ENCODE measurements at places on chromosomes 16 and 17.

DNA sequence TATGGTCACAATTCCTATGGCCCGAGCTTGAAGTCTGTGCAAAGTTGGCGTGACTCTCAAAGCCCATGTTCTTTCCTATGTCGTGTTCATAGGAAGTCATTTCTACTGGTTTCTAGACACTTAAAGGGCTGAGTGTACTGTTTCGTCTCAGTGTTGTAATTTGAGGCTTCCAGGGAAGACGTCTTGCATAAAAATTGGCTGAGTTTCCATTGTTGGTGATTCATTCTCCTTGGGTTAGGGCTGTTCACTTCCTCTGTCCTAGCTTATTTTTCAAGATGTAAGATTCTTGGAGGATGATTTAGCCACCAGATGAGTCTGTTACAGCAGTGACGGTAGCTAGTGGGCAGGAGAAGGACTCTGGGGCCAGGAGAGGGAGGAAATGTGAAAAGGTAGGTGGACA is 43.1 kb downstream of the PIK3R5 start:
- DNase-seq = no peak

GRCh38 chr17:38673707-38674013 is 1.1 kb downstream of the EPOP start:
- DNase-seq = no peak

DNA sequence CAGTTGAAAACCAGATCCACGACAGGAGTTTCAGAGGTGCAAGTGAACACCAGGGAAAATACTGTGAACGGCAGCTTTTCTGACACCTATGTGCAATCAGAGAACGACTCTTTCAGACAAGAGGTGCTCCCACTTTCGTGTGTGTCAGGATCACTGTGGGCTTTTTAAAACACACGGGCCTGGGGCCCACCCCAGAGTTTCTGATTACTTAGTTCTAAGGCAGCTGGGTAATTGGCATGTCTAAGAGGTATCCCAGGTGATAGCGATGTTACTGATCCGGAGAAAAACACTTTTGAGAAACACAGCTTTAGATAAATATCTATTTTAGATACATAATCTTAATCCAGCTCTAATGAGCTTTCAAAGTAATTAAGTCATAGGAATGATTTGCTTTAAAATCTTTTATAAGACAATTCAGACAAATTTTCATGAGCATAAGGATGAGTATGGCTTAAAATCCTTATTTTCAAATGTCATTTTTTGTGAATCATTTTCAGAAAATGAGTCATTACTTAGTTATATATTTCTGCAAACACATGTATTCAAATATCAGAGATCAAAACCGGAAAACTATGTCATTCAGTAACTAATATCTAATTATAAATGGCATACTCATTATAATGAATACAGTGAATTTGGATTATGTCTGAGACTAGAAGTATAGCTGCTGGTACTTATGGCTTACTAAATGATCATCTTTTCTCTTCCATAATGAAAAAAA is 217.9 kb upstream of the PSMD7 start:
- DNase-seq = no peak

GRCh38 chr16:28089992-28090365 is 26.5 kb upstream of the GSG1L start:
- no peak for DNase-seq

DNA sequence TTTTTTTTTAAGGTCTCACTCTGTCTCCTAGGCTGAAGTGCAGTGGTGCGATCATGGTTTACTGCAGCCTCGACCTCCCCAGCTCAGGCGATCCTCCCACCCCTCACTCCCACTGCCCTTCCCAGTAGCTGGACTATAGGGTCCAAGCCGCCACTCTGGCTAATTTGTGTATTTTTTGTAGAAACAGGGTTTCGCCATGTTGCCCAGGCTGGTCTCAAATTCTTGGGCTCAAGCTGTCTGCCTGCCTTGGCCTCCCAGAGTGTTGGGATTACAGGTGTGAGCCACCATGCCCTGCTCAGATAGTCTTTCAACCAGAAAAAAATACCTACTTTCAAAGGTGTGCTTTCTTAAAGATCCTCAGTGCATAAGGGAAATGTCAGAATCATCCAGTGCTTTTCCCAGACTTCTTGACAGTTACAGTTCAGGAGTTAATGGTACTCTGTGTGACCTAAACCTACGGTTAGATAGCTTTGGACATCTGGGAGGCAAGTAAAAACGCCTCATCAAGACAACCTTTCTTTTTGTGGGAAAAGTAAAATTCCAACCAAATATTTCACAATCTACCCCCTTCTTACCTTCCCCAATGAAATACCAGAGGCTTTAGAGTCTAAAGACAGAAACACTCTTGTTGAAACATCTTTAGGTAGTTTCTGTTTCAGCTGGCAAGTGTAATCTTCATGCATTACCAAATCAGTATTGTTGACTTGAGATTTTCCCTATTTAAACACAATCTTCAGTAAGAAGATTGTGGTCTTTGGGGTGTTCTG is 6.8 kb downstream of the RSPRY1 start:
- no peak for DNase-seq

- DNase-seq = no peak
Measured at GRCh38 chr17:81966343-81967243, 5.6 kb upstream of the NOTUM start.

DNA sequence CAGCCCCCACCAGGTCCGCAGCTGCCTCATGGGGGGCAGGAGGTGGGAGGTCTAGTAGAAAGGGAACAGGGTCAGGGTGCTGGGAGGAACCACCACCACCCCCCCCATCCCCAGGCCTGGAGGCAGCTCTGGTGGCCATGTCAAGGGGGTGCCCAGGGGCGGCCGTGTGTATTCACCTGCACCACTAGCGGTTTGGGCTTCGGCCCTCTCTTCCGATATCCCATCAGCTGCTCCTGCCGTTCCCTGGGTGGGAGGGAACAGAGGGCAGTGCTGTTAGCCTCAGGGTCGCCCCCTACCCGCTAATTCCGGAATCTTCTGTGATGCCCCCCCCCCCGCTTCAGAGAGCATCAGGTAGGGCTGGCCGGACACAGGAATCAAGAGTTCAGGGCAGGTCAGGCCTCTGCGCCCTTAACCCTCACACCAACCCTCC is 3.8 kb downstream of the CBX4 start:
- DNase-seq = no peak

GRCh38 chr17:44749076-44749979 is 9.5 kb upstream of the ADAM11 start:
- no peak for DNase-seq

- no peak for DNase-seq
Measured at GRCh38 chr17:70288540-70289290, 119.4 kb downstream of the KCNJ2 start.

- no peak for DNase-seq
Measured at GRCh38 chr17:49932138-49932723, 36.8 kb upstream of the DLX4 start.

DNA sequence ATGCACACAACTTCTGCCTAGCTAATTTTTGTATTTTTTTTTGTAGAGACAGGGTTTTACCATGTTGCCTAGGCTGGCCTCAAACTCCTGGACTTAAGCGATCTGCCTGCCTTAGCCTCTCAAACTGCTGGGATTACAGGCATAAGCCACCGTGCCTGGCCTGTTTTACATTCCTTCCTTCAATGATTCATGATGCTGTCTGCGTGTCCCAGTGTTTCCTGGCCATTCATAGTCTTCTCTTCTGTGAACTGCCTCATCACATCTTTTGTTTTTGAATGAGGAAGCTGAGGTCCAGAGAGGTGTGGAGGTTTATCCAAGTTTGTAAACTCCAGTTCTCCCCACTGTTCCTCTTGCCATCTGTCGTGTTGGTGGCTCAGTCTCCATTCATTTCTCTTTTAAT is 64.5 kb upstream of the MED9 start:
- DNase-seq = no peak

DNA sequence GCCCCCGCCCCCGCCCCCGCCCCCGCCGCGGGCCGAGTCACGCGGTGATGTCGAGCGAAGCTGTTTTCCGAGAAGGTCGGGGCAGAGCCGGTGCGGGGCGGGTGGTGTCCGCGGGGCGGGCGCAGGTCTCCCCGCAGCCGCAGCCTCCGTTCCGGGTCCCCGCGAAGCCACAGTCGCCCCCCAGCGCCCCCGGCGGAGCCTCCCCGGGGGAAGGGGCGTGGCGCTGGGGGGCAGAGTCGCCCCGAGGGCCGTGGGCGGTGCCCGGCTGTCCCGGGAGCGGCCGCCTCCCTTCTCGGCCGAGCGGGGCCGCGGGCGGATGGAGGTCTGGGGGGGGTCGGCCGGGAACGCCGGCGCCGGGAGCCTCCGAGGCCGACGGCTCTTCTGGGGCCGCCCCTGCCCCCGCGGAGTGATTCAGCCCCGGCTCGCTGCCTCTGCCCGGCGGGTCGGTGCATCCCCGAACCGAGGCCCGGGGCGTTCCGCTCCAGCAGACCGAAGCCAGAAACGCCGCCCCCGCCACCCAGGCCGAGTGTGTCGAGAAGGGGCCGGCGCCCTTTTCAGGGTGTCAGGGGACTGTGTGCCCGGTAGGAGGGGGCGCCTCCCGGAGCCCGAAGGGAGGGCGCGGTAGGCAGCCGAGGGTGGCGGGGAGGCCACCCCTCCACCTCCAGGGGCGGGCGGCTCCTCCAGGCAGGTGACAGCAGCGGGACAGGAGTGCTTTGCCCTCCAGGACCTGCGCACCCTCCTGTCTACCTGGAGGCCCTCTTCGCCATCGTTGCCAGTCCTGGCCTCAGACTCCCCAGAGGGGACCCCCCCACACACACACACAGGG is 1.7 kb downstream of the METRNL start:
- no peak for DNase-seq

DNA sequence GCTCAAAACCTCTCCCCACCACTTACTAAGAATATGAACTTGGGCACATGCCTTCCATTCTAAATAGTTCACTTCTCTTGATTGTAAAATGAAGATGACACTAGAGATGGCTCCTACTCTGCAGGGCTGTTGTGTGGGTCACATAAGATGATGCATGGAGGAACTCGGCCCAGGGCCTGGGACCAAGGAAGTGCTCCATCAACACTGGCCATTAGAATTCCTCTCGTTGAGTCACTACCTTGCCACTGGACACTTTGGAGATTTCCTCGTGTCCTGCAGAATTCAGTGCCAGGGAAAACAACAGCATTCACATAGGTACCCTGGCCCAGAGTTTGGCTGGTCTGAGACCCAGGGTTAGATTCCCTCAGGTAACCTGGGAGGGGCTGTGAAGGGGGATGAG is 18.6 kb downstream of the HNF1B start:
- DNase-seq = no peak

GRCh38 chr16:20002936-20003335 is 70.8 kb downstream of the GPR139 start:
- DNase-seq = no peak

DNA sequence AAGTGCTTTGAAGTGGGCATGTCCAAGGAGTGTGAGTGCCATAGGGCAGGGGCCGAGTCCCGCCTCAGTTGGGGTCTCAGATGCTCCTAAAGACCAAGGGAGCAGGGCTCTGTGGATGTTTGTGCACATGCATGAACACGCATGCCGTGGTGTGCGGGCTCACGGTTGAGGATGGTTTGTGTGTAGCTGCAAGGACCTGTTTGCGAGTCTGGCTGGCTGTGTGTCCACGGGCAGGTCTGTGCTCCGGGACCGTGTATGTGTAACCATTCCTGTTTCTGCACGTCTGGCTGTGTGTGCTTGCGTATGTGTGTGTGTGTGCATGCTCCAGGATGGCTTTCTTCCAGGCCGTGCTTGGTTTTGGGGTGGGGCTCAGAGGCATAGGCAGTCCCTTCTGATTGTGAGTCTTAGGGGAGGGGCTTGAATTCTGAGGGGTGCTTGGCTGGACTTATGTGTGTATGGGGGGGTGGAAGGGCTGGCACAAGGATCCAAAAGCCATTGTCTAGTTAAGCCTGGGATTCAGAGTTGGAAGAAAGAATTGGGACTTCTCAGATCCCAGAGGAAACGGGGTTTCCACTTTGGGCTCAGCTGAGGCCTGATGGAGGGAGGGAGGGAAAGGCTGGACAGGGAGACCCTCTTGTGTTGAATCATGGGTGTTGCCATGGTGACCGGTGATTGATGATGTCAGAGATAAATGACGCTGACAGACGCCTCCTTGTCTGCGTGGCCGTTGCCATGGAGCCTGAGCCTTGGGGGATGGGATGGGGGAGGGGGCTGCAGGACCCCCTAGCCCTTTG is 14.4 kb downstream of the GJD3 start:
- no peak for DNase-seq

GRCh38 chr17:69723741-69724140 is 309.2 kb downstream of the MAP2K6 start:
- no peak for DNase-seq

GRCh38 chr16:4093495-4094126 is 22.6 kb downstream of the ADCY9 start:
- no peak for DNase-seq

GRCh38 chr16:81838794-81839193 is 59.7 kb downstream of the PLCG2 start:
- DNase-seq = no peak

- no peak for DNase-seq
Measured at GRCh38 chr16:10750793-10751192, 7.2 kb downstream of the NUBP1 start.

GRCh38 chr17:68775318-68775717 is 174.2 kb upstream of the FAM20A start:
- no peak for DNase-seq

DNA sequence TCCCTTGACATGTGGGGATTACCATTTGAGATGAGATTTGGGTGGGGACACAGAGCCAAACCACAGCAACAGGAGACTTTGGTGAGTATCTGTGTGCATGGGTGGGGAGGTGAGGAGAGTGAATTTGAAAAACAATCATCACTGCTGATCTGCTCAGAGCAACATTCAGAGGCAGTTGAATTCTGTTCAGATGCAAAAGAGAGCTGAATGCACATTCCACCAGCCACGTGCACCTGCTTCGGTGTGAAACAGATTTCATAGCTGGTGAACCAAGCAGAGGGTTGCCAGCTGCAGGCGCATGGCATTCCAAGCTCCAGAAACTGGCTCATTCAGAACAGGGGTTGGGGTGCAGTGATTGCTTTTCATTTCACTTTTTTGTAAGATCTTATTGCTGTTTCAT is 233.1 kb upstream of the FOXF1 start:
- no peak for DNase-seq

DNA sequence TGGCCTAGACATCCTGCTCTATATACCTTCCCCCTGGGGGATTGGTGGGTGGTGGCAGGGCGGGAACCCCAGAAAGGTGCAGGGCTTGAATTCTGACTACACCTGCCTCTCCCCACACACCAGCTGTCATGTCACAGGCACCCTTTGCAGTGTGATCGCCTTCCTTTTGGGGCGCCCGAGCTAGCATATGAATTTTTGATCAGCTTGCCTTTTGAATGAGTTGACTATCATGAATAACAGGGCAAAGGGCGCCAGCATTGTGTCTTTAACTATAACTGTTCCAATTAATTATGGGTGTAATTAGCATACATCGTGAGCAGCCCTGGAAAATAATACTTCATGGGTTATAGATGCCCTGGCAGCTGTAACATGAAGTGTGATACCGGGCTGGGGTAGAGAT is 72.7 kb downstream of the CYLD start:
- DNase-seq = no peak

DNA sequence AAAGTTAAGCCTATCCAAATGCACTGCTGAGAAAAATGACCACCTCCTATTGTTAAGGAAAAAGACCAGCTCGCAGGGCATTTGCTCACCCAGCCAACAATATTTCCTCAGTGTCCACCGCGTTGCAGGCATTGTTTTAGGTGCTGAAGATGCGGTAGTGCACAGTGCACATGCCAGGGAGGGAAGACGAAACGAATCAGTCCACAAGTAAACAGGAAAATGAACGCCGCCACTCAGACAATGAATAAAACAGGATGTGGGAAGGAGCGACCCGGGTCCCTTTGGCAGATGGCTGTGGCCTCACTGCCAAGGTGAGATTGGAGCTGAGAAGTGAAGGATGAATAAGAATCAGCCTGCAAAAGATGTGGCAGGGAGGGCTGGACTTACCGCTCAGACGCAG is 249.2 kb downstream of the FOXL1 start:
- DNase-seq = no peak

- no peak for DNase-seq
Measured at GRCh38 chr16:85481738-85482137, 131.4 kb upstream of the GSE1 start.

All from stimulated activated CD8-positive, alpha-beta memory T cell treated with anti-CD3 and anti-CD28 coated beads, Interleukin-2, amount 100 ng/mL, for 1 hour (primary cell).